Germinal center (tissue), 1 donor: ENCODE measurements at places on chromosomes 1 and 21.

GRCh38 chr1:200740571-200741208 lies 2.0 kb downstream of the CAMSAP2 start:
- no peak for DNase-seq

DNA sequence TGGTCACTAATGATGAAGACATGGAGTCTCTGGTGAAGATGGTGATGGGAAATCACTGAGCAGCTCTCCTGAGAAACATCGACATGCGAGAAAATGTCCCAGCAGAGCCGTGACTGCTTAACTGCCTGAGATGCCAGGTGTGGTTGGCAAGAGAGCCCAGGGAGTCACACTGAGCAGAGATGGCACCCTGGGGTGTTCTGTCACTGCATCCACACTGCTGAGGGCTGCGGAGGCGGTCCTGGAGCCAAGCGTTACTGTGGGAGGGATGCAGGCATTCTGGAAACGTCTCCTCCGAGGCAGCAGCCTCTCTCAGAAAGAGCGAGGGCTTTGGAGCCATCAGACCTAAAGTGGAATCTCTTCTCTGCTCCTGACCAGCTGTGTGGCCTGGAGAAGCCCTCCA lies 57.2 kb downstream of the EPHB2 start:
- no peak for DNase-seq

DNA sequence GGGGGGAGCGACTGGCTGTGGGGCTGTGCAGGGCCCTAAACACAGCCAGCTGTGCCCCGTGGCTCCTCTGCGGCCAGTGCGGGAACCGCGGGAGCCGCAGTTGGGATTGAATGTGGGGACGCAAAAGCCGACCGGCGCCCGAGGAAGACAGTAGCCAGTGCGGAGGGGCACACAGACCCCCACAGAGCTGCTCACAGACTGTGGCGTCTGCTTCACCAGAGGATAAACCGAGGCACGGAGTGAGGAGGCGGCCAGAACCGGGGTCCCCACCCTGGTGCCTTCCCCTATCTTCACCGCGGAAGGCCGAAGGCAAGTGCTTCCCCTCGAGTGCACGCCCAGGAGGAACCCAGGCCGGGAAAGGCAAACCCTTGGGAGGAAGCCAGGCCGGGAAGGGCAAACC lies 8.7 kb upstream of the TMEM52 start:
- no peak for DNase-seq

DNA sequence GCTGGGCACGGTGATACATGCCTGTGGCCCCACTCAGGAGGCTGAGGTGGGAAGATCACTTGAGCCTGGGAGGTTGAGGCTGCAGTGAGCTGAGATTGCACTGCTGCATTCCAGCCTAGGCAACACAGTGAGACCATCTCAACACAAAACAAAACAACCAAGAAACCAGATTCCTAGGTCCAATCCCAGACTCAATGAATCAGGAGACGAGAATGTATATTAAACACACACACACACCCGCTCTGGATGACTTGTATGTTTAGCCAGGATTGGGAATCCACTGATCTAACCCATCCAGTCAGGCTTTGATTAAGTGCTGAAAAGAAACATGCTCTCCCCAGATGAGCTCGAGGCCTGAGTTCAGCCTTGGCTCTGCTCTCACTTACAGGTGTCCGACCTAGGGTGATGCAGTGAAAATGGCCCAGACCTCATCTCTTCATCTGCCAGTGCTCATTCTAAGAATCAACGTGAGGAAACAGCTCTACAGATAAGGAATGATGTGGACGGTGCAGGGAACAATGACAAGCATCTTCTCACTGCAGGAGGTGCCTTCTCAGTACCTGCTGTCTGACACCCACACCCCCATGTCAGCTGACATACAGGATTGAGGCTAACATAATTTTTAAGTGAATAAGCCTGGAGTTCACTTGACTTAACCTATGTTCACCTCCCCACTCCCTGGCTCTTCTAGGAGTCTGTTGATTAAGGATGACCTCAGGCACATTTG lies 15.3 kb upstream of the SRSF4 start:
- no peak for DNase-seq

- DNase-seq, result no peak
Observed at GRCh38 chr1:227937838-227938145, 9.9 kb downstream of the WNT9A start.

DNA sequence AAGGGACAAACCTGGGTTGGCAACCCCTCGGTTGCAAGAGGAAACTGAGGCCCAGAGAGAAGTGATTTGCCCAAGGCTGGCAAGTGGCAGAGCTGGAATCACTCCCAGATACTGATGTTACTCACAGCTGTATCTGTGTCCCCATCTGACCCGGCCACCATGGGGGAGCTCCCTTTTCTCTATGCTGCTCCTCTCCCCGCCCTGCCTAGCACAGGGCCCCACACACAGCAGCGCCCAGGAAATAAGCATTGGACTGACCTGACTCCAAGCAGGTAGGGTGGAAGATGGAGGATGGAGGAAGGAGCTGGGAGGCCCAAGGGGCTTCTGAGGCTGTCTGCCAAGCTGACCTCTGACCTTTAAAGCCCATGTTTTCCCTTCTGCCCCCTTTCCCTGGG lies 3.0 kb upstream of the FBLIM1 start:
- DNase-seq, result no peak

DNA sequence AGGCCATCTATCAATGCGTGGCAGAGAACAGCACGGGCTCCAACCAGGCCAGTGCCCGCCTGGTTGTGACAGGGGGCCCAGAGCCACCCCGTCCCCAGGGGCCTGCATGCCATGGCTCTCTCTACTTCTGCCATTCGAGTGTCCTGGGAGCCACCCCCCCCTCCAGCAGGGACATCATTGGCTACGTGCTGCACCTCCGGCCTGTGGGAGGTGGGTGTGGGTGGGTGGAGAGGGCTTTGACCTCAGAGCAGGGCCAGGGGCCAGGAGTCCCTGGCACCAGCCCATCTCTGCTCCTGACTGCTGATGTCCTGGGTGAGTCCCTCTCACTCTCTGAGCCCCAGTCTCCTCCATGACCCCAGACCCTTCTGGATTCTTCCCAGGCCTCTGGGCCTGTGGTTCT lies 25.3 kb downstream of the SLC27A3 start:
- no peak for DNase-seq

DNA sequence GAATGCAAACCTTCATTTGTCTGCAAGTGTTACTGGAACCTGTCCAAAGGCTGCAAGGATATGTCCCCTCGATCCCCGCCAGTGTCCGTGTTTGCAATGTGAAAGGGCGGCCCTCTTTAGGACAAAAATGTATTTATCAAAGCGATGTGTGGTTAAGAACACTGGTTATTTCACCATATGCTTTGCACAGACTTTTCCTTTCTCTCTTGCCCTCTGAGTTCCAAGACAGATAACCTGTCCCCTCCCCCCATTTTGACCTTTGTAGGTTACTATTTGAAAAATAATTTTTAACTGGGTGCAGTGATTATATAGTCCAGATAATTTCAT lies 1.8 kb downstream of the CHRM3 start:
- DNase-seq, result no peak
